ENCODE measurements at places on chromosomes 3 and 15.

DNA sequence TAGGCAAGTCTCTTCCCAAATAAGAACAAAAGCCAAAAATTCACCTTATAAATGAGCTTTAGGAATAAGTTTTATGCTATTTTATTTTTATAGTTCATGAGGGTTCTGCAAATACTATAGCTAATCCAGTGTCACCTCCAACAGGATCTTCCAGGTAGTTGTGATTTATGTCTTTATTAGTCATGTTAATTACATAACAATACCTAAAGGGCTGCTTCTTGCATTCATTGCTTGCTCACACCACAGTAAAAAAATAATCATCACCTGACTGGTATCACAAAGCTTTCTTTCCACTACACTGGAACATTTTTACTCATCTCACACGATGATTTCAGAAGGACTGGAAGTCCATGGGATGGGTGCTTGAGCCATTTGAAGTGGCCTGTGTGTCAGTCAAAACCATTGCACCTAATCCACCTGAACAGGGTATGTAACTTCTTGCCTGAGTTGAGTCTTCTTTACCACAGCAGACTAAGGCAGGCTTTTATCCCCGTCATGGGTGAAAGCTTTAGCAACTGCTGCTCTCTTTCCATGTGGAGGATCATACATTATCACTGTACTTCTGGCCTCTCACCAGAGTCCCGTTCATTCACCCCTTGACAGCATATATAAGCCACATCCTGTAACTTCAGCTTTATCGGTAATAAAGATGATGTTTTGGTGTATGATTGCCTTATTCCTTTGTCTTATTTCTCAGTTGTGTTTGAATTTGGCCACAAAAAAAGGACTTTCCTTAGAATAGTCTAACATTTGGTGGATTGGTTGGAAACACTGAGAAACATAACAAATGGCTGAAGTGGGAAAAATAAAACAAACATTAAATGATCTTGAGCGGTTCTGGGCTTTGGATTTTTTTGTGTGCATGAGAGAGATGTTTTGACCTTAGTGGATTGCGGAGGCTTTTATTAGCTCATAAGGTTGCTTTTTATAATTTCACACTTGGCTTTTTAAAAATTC is 382.6 kb upstream of the THBS1 start:
- no peak for DNase-seq

- no peak for DNase-seq
These were observed 12.9 kb downstream of the DZIP3 start for GRCh38 chr3:108602249-108602934.

DNA sequence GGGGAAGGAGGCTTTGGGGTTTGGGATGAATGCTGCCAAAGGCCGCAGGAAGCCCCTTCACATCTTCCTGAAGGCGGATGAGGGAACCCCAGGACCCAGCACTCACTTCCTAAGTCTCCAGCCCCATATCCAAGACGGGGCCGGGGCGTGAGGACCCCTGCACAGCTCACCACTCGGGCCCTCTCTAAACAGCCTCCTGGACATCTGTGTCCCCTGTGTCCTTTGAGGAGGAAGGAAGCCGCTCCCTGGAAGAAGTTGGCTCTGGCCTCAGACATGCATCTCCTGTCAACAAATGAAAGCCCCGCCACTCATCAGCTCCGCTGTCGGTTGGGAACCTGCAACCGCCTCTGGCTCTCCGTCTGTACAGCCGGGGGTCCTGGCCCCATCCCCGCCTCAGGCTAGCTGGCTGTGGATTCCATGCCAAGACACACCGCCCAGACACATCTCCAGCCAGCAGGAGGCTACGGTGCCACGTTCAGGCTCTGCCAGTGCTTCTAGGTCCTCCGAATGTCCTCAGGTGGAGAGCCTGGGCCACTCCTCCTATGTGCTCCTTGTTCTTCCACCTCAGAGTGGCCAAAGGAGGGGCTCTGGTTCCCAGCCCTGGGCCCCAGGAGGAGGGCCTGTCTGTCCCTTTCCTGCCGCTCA is 140.0 kb upstream of the MEF2A start:
- DNase-seq, result no peak

- no peak for DNase-seq
These were observed 14.4 kb upstream of the TMC3 start for GRCh38 chr15:81388436-81388770.

DNA sequence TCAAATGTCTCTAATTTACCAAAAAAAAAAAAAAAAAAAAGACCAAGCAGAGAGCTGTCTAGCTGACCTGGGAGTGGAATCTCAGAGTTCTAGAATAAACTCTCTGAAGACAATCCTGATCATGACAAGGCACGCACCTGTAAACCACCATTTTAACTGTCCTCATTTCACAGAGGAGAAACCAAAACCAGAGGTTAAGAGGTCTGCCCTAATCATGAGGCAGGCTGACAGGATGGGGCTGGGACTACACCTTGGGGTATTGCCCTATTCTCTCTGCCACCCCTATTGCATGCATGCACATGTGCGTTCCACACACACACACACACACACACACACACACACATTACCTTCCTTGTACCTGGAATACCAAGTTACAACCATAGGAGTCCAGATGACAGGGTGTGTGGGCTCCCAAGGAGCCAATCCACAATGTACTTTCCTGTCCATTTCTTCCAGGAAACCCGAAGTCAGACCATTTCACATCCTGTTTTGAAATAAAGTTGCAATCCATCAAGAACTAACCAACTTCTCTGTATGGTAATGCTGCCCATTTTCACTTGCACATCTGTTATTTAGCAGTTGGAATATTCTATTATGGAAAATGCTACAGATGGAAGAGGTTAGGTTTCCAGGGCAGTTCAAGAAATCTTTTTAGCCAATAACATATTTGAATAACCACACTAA is 34.6 kb downstream of the HSPBAP1 start:
- DNase-seq, result peak; percentile 49

DNA sequence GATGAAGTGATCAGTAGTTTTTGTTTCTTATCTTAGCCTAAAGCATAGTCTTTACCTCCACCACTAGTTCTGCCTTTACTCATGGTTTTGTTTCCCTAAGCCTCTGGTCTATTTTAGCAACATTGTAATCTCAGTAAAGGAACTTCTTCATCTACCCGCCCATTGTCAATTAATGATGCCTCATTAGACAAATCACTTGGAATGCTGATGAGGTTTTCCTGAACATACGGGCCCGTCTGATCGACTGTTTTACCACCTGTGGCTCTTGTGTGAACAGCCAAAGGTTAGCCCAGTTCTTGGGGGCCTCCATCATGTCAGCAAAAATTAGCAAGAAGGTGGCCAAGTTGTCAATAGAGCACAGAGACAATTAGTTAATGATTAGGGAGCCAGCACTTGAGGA is 470.1 kb upstream of the ARRDC4 start:
- DNase-seq, result no peak

- no peak for DNase-seq
These were observed 23.9 kb upstream of the SLC25A36 start for GRCh38 chr3:140917772-140918171.

DNA sequence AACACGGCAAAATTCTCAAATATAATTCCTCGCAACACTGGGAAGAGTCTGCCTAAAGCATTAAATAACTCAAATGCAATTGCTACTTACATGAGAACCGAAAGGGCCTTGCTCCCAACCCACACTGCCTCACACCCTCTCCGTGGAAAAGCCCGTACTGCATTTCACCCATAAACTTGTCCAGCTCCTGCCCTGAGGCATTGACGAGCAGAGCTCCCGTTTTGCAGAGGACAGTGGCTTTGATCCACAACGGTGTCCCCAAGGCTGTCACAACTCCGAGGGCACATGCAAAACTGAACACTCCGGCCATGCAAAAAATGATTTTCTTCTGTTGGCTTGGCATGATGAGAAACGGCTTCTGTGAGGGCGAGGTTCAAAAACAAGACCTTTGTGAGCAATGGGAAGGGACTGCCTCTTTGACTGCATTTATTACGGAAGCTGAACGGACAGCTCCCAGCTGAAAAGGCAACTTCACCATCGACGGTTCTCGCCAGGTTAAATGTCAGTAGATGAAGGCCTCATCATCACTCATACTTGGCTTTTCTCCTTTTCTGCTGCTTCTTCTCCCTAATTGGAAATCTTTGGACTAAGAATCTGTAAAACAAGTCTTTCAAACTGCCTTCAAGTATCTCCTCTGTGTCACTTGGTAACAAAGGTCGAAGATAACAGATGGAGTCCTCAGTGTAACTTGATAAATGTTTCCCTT is at the start of gene CLRN1:
TSS of gene CLRN1 (minus strand) at position 362 of the 706 bp plus-strand sequence. CDS start at position 343, 19 bp downstream.
- no peak for DNase-seq

GRCh38 chr3:196695849-196696226 is 16.2 kb downstream of the CEP19 start:
- no peak for DNase-seq

DNA sequence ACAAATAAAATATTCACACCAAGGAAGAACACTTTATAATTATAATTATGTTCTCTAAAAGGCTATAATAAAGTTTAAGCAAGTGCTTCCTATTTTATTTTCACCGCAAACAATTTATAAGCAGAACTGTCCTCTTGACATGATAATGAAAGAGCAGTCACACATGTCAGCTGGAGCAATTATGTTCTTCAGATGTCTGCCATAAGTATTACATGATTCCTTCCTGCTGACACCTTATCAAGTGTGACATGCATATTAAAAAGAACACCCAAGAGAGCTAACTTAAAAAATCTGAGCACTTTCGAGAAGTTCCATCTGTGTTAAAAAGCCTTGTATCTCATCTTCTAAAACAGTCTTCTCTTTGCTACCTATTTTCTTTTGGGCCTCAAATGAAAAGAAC is 249.5 kb downstream of the SQOR start:
- DNase-seq, result no peak

GRCh38 chr15:89105147-89105546 is 16.9 kb downstream of the ABHD2 start:
- no peak for DNase-seq

GRCh38 chr3:126577261-126577660 is 18.5 kb upstream of the C3orf22 start:
- no peak for DNase-seq

DNA sequence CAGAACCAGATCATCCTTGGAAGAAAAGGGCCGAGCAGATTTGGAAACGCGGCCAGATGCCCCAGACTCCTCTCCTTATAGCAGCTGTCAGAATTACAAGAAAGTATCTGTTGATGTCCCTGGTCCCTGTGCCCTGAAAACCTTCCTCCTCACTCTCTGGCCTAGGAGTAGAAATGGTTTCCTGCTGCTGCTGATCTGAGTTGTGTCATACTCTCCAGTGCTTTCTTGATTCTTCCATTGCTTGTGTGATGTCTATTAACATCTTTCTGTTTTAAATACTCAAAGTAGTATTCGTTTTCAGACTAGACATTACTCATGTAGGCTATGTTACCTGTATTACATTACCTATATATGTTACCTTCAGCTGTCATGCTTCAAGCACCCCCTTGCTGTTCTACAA is 26.8 kb upstream of the HERC1 start:
- no peak for DNase-seq

GRCh38 chr3:122928396-122929187 is 99.0 kb downstream of the SEMA5B start:
- DNase-seq, result no peak

DNA sequence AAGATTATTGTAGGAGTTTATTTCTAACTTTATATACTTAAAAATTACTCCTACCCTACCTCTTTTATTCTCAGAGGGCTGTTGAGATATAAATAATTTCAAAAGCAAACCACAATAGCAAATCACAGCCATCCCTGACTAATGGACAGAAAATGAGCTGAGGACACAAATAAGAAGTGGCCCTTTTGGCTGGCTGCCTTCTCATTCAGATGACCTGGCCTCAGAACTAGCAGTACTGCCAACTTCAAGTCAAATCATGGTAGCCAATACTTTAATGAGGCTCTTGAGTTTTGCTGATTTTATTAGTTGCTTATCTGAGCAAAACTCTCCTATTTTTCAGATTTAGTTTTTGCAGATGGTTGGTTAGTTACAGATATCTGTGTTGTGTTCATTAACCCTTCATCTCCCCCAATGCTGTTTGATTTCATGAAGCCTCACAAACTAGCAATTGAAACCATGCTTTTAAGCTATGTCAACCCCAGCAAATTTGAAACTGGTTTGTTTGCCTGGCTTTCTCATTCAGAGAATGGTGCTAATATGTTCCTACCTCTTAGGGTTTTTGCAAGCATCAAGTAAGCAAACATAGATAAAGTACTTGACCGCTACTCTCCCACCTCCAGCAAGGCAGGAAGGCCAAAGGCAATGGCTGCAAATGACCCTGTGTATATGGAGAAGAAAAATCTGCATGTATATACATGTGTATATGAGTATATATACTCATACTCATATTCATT is 73.4 kb upstream of the HACD2 start:
- DNase-seq, result no peak

DNA sequence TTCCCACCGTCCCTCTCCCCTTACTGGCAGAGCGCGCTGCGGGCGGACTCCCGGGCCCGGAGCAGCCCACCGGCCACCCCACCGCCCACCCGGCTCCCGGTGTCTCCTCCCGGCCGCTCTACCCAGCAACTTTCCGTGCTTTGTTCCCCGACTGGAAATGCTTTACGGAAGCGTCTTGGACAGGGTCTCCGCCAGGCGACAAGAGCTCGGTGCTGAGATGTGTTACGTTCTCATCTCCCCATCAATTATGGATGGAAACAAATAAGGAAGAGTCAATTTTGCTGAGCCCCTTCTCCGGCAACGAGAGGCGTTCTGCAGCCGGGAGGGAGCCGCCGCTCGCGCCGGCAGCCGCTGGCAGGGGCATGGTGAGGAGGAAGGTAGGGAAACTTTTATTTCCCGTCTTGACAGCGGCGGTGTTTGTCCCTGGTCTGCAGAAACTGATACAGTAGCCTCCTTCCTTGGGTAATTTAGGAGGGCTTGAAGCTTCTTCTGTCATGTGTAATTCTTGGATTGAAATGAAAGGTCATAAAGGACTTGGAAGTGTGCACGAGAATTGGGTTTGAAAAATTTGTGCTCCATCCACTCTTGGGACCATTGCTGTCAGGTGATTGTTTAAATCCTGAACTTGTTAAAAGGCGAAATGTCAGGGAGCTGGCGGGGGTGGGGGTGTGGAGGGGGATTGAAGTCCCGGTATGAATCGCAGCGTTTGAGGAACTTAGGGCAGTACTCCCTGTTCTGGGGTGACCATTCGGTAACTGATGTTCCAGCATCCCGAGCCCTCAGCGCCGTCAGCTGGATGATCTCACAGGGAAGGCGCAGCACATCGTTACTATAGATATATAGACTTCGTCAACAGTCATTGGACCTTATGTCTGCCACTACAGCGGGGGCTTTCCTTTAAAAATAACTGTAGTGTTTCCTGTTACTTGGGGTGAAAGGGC is 1.5 kb downstream of the SEMA6D start:
- no peak for DNase-seq

DNA sequence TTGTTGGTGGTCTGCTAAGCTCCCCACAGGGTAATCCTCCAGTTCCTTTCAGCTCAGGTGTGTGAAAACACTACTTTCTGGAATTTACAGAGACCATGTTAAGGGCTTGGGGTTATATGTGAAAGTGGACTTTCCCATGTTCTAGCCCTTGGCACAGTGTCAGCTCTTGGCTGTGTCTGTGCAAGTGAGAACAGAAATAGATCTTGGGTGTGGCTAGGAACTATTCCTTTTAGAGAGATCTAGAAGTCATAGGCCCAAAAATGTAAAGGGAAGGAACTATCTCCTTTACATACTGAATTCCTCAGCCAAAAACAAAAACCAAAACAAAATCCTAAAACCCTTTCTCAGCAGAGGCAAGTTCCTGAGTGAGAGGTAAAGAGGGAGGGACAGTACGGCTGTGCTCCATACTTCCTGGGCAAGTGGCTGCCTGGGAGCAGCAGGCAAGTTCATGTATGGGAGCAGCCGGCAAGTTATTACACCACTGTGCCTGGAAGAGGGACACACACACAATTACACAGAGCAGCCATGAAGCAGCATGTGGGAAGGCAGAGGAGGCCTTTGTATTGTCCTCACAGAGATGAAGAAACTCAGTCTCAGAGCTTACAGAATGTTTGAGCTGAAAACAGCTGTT is 19.9 kb upstream of the C3orf62 start:
- DNase-seq, result no peak

GRCh38 chr3:48560648-48561018 is 2.9 kb downstream of the UCN2 start:
- peak; percentile 75 for DNase-seq

All from NB4 (cell line).